ENCODE measurements at places on chromosomes 7 and 10.
A peak's percentile ranks its signal among the peaks of the same experiment; 100 is the strongest.

- DNase-seq = no peak
Observed at GRCh38 chr7:568031-568951, 48.6 kb upstream of the PDGFA start.

DNA sequence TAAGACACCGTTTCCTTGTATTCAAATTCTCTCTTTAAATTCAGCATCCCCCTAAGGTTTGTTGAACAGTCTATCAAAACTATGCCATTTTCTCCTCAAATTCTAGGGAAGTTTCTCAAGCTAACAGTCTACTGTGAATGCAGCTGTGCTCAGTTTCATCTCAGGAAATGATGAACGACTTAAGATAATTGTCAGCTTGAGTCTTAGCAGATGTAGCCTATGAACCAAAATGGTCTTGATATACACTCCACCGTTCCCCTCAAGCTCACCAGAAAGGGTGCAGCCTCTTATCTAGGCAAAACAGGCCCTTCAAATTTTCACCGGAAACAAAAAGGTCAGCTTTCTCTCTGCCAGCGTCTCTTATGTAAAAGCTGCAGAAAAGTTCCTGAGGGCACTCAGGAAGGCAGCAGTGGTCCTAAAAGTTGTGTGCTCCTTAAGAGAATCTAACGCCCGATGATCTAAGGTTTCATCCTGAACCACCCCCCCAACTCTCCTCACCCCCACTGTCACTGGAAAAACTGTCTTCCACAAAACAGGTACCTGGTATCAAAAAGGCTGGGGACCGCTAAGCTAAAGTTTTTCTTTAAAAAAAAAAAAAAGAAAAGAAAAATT lies 2.1 kb downstream of the DNAJC9 start:
- no peak for DNase-seq

GRCh38 chr10:97332591-97333350 lies 1.8 kb downstream of the FRAT2 start:
- DNase-seq = peak; percentile 22

DNA sequence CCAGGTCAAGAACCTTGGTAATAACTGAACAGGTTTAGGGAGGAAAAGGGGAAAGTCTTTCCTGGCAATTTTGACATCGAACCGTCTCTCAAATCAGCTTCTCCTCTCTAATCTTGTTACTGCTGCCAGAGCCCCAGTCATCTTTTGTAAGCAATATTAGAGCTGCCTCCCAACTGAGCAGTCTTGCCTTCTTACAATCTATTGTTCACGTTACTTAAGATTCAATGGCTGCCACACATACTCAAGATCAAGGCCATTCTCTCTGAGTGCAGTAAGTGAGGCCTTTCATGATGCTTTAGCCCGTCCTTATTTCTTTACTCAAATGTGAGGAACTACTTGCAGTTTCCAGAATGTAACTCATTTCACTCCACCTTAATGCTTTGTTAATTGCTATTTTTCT lies 12.4 kb downstream of the NET1 start:
- DNase-seq = no peak

DNA sequence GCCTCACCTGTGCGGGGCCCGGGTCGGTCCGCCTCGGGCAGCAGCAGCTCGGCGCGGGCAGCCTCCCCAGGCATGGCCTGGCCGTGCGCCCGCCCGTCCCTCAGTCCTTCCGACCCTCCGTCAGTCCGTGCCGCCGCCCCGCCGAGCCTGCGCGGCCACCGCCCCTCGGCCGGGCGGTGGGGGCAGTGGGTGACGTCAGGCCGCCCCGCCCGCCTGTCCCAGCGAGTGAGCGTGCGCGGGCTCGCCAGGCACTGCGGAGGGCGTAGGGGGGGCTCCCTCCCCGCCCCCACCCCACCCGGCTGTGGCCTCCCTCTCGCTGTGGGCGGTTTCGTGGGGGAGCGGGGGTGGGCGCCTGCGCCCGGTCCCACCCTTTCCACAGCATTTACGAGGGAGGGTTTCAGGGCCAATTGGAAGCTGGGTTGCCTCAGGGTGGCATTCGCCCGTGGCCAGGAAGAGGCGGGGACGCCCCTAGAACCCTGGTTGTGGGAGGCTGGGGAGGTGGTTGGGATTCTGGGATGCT lies at the start of gene NACAD:
NACAD (minus strand) TSS at position 149 of the 520 bp plus-strand sequence; CDS start at position 74, 75 bp downstream.
- DNase-seq = peak; percentile 89

DNA sequence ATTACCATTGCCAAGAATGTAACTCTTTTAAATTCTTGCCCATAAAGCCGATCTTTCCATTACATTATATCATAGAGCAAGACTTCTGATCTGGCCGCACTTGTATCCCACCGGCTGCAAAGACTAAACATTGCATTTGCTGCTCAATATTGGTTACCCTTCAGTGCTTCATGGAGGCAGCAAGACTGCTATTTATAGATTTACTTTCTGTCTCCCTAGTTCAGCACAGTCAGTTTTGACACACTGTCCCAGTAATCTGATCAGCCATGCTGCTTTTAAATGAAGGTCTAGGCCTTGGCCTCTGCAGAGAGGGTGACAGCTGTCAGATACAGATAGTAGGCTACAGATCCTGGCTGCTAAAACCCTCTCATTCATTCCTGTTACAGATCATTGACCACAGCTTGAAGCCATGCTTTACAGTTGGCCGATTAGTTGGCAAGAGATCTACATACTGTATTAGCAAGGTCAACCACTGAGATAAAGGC lies 562.6 kb upstream of the GALNT17 start:
- DNase-seq = no peak

DNA sequence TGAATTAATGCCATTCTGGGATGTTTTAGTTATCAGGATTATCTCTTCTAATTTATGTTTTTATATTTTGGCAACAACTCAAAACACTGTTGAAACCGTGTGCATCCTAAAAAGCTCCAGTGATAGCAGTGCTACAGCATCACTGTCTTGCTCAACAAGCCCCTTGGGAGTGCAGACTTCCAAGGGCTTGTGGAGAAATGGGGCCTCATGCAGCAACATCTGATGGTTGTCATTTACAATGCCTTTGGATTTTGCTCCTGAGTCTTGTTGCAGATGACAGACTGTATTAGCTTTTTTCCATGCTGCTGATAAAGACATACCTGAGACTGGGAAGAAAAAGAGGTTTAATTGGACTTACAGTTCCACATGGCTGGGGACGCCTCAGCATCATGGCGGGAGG lies 515.4 kb downstream of the NEBL start:
- DNase-seq = no peak

DNA sequence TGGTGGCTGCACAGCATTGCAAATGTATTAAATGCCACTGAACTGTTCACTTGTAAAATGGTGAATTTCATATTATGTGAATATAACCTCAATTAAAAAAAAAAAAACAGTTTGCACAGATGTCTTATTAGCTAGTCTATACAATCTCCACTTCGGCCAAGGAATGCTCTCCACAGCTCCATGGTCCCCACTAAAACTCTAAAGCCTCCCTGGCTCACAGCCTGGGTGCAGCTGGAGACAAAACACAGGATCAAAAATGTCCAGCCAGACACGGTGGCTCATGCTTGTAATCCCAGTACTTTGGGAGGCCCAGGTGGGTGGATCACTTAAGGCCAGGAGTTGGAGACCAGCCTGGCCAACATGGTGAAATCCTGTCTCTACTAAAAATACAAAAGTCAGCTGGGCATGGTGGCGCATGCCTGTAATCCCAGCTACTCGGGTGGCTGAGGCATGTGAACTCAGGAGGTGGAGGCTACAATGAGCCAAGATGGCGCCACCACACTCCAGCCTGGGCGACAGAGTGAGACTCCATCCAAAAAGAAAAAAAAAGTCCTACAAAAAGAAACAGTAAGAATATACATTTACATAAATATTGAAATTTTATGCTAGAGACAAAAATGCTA lies 66.0 kb downstream of the SRPK2 start:
- no peak for DNase-seq

DNA sequence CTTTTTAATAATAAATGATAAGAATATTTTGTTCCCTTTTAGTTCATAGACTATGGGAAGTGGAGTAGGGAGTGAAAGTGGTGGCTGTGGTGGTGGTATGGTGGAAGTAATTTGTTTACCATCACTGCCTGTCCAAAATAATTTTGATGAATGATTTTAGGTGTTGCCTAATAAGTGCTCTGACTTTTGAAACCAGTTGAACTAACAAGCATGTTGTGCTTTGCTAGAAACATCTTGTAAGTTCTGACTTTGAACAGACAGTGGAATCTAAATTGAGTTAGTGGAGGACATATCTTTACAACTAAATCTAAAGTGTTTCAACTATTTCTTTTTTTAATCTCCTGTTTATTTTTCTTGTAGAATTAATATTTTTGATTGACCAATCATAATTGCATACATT lies 49.7 kb downstream of the ZEB1 start:
- DNase-seq = no peak

DNA sequence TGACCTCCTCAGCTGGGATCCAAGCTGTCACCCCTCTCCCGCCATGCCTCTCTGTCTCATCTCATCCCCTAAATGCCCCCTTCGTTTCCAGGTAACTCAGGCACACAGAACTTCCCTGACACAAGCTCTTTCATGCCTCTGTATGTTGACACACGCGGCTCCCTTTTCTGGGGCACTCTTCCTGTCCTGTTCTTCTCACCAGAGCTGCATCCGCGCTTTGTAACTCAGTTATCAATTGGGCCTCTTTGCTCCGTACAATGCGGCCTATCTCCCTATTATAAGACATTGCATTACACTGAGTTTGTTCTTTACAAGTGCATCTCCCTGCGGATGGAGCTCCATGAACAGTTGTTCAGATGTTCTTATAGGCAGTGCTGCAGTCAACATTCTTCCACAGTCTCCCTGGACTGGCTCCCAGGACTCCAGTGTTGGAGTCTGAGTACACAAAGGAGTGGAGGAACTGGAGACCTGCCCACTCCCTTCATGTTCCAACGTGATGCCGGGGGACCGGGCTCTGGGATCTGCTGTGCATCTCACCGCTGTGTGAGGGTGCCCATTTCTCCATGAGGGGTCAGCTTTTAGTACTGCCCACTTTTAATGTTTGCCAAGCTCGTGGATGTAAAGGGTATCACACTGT lies 56.9 kb upstream of the TNS3 start:
- DNase-seq = peak; percentile 21

DNA sequence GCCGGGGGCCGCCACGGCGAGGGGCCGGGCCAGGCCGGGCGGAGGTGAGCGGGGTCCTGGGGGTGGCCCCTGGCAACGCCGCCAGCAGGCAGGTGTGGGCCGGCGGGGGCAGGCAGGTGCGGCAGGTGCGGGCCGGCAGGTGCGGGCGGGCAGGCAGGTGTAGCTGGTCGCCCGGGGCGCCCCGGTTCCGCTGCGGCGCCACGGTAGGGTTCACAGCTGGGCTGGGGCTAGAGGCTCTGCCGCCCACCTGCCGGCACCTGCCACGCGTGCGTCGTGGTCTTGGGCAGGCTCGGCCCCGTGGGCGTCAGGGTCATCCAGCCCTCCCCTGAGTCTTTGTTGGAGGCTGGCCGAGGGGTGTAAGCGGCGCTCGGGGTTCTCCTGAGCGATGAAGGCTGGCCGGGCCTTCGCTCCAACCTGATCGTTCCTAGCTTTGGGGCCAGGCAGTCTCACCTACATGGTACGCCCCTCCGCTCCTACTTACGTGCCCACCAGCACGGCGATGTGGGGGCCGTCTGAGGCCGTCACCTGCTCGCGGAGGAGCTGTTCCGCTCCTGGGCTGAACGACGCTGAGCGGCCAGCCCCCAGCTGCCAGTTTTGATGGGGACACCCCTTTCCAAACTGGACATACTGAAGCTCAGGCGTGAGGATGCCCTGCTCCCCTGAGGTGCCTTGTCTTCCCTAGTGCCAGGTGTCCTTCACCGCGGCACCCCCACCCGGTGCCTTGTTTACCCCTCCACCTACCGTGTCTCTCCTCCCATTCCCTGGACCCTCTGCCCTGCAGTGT lies 493 bp downstream of the ZMIZ2 start:
- no peak for DNase-seq

DNA sequence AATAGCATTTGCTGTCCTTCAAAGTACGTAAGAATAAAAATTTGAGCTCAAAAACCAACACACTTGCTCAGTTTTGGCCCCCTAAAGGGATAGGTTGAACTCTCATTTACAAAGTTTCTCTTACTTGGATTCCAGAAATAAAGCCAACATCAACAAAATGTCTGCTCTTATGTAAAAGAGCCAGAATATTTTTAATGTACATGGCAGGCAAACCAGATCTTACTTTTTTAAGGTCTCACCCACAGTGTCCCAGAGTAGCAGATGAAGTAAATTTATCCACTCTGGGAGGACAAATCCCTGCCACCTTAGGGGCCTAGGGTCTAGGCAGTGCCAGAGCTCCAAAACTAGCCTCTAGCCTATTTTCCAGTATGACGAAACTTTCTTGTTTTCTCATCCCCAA lies 159.6 kb downstream of the SKAP2 start:
- no peak for DNase-seq

- DNase-seq = no peak
Observed at GRCh38 chr7:95598511-95598910, 2.2 kb upstream of the PDK4 start.

DNA sequence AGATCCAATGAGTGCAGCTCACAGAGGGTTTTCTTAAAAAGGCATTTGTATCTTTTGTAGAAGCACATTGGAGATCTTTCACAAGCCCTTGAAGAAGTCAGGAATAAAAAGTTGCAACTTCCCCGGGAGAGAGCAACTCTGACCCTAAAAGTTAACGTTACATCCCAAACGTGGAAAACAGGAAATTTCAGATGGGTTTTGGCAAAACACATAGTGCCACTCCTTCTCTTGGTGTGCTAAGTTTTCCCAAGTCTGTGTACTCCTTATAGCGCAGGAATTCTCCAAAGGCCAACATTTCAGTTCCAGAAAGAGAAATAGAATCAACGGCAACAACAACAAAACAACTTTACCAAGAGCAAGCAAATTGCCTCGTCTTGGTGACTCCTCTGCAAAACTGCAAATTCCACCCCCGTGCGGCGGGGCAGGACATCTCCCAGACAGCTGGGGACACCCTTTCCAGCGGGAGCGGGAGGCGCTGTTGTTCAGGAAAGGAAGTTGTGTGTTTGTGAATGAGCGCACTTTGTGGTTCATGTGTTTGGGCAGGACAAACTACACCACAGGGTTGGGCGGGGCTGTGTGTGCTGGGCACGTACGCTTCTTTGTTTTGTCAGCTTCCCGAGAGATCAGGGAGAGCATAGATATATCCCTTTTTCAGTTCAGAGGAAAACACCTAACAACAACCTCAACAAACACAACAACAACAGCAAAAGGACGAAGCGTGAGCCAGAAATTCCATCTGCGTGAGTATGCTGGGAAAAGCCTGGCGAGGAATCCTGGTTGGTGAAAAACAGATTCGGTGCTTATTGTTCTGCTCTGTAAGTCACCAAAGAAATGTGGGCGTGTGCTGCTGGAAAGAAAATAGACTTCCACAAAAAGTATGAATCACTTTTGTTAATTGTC lies 294.7 kb upstream of the PITRM1 start:
- DNase-seq = no peak

GRCh38 chr10:43172645-43173044 lies 34.4 kb downstream of the CSGALNACT2 start:
- DNase-seq = no peak

GRCh38 chr10:14653271-14654161 lies 121.2 kb downstream of the FAM107B start:
- no peak for DNase-seq

- no peak for DNase-seq
Observed at GRCh38 chr10:21330628-21331020, 194.9 kb downstream of the SKIDA1 start.

DNA sequence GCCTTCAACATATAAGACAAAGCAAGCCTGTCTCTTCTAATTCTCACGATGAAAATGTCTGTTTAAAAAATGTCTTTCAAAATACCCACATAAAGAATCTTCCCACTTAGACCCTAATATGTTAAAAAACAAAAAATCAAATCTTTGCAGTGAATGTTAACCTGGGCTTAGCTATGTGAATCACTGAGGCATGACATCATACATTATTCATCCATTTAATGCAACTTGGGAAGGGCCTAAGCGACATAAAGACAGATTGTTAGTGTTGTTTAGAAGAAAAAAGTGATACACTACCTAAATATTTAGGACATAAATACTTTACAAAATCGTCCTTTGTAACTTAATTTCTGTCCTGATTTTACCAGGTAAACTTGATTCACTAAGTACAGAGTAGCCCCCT lies 648.5 kb upstream of the NRP1 start:
- DNase-seq = no peak

Measured in caudate nucleus (tissue), 63 donors.